ENCODE measurements at places on chromosomes 7 and 10.
A peak's percentile ranks its signal among the peaks of the same experiment; 100 is the strongest.

DNA sequence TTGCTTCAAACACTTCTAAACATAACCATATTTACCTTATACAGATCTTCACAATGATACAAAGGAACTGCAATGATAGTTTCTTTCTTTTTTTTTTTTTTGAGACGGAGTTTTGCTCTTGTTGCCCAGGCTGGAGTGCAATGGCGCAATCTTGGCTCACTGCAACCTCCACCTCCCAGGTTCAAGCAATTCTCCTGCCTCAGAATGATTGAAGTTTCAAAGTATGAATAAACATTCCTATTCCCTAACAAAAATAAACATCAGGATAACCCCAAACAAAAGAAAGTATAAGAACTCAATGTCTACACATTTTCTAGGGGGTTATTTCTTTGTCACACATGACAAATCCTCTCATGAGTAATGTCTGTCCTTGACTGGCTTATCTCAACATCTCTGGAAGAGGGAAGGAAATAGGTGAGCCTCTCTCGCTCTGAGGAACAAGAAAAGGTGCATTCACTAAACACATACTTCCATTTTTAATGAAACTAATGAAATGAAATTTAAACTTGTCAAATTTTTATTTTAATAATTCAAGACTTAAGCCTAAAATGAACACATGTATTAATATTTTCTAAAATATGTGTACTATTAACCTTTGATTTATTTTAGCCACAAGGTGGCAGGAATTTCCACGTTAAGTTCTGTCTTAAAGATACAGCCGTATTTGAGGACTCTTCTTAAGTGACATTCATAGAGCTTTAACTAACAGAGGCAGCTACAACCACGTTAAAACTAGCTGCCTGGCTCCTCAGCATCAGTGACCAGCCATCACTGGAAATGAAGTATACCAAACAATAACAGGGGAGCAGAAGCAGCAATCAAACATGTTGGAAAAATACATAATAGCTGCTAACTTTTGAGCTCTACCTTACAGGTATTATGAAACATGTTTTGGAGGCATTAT lies 58.3 kb downstream of the MALSU1 start:
- peak; percentile 26 for DNase-seq

DNA sequence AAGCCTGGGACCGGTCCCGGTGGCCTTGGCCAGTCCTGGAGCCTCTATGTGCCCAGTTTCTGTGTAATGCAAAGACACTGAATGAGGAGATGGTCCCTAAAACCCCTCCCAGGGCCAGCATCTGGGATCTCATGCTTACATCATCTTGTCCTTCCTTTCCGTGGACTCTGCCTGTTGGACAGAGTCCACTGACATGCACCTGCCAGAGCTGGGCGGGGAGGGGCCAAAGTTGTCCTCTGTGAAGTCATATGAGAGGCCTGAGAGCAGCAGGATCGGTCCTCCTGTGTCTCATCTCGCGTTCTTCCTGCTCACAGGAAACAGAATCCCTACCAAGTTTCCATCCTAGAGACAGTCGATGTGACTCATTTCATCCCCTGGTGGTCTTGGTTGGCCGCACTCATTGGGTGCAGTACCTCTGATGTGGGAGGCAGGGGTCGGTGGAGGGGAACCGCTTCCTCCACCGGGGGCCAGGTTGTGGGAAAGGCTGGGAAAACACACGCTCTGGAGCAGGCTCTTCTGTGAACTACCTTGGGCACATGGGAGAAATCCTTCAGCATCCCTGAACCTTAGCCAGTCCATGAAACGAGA lies 389.6 kb upstream of the PODXL start:
- no peak for DNase-seq

- no peak for DNase-seq
Observed at GRCh38 chr7:44292876-44293560, 32.4 kb downstream of the CAMK2B start.

- no peak for DNase-seq
Observed at GRCh38 chr10:36421992-36422391, 703.4 kb upstream of the ANKRD30A start.

DNA sequence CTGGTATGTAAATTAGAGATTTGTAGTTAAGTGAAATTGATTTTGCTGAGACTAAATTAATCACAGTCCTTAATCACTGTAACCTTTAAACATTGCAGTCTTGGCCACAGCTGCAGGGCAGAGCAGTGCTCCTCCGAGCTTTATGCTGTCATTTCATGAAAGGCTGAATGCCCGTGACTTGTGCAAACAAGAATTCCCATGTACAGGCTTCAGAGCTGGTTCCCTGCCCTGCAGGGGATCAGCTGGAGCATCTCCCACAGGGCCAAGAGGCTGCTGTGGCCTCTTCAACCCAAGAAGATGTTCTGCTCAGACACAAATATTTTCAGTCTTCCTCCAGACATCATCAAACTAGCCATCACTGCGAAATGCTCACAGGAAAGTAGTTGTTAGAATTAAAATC lies 419.1 kb downstream of the AUTS2 start:
- no peak for DNase-seq

- no peak for DNase-seq
Observed at GRCh38 chr10:6701289-6701688, 121.2 kb upstream of the PRKCQ start.

DNA sequence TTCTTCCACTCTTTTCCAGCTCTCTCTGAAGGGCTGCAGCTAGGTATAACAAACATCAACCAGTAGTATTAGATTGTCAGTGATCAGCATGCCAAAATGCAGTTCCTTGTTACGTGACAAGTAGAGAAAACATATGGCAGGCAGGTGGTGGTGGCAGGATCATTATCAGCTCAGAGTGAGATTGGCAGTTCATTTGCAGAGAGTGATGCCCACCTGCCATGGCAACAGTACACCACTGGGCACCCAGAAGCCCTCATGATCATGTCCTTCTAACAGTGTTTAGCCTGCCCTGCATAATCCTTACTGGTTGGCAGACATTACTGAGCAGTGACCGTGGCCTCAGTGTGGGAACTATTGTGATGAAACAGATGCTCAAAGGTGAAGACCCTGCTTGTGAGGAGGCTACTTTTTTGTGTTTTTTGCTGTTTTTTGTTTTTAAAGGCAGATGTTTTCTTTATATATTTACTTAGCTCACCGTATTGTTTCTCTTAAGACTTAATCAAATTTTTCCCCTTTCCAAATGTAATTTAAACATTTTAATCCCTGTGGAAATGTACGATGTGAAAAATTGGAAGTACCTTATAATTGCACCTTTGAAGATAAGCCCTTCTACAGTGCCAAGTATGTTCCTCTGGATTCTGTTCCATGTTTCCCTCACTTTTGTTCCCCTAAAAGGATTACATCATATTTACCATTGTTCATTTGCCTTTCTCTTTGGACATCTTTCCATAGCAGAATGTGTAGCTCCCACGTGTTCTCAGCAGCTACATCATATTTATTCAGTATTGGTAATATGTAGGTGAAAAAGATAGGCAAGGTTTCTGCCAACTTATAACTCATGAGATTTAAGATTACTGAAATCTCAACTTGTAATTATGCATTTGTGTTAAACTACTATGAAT lies 179.6 kb downstream of the SND1 start:
- DNase-seq: no peak
